Stimulated activated CD4-positive, alpha-beta T cell treated with anti-CD3 and anti-CD28 coated beads, TNF-alpha, amount 100 ng/mL, for 1 hour (primary cell): ENCODE measurements at places on chromosomes 1 and 21.

DNA sequence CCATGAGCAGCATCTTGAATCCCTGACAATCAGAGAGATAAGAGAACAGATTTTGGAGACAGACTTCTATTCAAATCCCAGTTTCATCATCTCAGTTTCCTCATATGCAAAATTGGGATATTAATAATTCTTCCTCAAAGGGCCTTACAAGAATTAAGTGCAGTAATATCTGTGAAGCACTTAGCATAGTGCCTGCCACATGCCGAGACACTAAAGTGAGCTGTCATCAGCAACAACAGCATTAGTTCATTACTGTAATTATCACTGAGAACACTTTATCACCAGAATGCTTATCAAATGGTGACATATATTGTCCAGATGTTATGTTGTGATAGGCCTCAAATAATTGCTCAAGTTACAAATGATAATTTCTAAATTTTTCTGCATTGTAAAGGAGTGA is 922 bp upstream of the FCRLB start:
- DNase-seq: no peak

GRCh38 chr1:108097018-108097417 is 103.1 kb downstream of the SLC25A24 start:
- no peak for DNase-seq

DNA sequence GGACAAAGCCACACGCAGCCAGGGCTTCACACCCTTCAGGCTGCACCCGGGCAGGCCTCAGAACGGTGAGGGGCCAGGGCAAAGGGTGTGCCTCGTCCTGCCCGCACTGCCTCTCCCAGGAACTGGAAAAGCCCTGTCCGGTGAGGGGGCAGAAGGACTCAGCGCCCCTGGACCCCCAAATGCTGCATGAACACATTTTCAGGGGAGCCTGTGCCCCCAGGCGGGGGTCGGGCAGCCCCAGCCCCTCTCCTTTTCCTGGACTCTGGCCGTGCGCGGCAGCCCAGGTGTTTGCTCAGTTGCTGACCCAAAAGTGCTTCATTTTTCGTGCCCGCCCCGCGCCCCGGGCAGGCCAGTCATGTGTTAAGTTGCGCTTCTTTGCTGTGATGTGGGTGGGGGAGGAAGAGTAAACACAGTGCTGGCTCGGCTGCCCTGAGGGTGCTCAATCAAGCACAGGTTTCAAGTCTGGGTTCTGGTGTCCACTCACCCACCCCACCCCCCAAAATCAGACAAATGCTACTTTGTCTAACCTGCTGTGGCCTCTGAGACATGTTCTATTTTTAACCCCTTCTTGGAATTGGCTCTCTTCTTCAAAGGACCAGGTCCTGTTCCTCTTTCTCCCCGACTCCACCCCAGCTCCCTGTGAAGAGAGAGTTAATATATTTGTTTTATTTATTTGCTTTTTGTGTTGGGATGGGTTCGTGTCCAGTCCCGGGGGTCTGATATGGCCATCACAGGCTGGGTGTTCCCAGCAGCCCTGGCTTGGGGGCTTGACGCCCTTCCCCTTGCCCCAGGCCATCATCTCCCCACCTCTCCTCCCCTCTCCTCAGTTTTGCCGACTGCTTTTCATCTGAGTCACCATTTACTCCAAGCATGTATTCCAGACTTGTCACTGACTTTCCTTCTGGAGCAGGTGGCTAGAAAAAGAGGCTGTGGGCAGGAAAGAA is 8.1 kb downstream of the PSRC1 start:
- no peak for DNase-seq

- no peak for DNase-seq
Observed at GRCh38 chr1:43305926-43306687, 5.3 kb downstream of the TIE1 start.

DNA sequence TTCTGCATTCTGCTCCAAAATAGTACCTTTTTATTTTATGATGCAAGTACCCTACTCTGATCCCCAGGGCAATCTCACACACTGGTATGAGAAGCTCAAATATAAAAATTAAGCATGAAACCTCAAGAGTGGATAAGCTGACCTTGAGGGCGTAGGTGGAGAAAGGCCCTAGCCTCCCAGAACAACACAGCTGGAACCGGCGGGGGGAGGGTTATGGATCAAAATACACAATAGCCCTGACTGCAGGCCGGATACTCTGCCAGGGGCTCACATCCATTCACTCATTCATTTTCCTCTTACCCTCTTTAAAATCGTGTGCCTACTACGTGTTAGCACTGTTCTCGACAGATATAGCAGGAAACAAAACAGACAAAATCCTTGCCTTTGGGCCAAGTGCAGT is 32.8 kb upstream of the ECE1 start:
- DNase-seq: no peak

DNA sequence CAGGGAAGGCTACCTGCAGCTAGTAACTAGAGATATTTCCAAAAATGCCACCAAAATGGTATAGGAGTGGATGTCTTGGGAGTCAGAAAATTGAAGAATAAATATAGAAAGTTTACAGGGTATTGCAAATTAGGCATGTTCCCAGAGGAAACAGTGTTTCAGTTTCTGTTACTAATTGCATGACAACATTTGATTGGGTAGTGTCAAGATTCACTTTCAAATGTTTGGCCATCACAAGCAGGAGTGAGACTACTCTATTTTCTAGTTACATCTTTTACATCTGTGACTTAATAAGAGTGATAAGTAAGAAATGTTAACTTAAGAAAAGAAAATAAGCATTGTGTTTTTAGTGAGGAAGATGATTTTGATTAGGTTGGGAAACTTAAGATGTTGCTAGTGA is 30.2 kb downstream of the AMY1C start:
- no peak for DNase-seq

- no peak for DNase-seq
Observed at GRCh38 chr1:241309651-241310050, 47.4 kb downstream of the RGS7 start.

DNA sequence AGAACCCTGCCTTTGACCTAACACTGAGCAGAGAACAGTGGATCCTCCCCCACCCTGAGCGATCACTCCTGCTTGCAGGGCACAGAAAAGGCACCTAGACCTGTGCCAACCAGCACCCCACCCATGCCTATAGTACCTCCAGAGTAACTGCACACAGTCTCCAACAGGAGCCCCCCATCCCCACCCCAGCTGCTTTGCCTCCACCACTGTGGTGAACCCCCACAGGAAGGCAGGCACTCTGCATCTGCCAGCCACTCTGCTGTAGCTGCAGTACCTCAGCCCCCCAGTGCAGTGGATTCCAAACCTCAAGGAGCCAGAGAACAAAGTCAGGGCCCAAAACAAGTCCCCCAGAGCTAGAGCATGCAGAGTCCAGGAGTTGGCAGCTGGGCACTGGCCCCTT is 10.7 kb downstream of the SPATC1L start:
- DNase-seq: no peak

- DNase-seq: no peak
Observed at GRCh38 chr1:31796707-31797106, 19.1 kb downstream of the SPOCD1 start.

- DNase-seq: no peak
Observed at GRCh38 chr1:159877695-159878444, 15.4 kb upstream of the VSIG8 start.

DNA sequence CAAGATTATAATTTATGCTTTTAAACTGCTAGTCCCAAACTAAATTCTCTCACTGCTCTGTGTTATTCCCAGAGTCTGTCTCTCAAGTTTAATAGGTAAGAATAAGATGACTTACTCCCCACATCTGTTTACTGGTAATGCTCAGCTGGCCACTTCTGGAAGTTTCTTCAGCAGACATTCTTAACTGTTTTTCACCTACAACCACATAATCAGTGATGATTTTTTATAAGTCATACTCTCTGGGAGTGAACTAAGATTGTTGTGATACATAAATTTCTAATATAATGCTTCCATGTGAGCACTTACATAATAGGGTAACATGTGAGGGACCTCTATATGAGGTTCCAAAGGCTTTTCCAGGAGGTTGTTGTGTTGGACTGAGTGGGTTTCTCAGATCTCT is 8.7 kb downstream of the SLAMF7 start:
- no peak for DNase-seq

- DNase-seq: no peak
Observed at GRCh38 chr1:205056188-205056611, 13.2 kb downstream of the CNTN2 start.

- DNase-seq: no peak
Observed at GRCh38 chr1:179921472-179921871, 33.1 kb upstream of the CEP350 start.

DNA sequence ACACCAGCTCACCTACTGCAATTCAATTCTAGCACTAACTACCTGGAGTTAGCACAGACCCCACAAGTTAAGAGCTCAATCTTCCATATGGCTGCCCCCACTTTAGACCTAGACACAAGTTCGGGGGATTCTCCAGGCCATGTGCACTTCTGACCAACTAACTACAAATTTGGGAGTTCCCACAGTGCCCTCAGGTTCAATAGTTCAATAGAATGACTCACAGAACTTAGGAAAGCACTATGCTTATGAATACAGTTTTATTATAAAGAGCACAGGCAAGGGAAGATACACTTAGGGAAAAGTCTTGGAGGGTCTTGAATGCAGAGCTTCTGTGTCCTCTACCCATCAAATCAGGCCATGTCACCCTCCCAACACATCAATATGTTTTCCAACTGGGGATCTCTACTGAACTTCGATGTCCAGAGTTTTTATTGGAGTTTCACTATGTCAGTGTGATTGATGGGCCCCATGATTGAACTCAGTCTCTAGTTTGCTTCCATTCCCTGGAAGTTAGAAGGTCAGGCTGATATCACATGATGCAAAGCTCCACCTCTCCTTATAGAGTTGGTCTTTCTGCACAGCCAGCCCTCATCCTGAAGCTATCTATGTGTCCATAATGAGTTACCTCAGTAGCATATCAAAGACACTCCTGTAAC is 46.1 kb downstream of the RAVER2 start:
- no peak for DNase-seq

DNA sequence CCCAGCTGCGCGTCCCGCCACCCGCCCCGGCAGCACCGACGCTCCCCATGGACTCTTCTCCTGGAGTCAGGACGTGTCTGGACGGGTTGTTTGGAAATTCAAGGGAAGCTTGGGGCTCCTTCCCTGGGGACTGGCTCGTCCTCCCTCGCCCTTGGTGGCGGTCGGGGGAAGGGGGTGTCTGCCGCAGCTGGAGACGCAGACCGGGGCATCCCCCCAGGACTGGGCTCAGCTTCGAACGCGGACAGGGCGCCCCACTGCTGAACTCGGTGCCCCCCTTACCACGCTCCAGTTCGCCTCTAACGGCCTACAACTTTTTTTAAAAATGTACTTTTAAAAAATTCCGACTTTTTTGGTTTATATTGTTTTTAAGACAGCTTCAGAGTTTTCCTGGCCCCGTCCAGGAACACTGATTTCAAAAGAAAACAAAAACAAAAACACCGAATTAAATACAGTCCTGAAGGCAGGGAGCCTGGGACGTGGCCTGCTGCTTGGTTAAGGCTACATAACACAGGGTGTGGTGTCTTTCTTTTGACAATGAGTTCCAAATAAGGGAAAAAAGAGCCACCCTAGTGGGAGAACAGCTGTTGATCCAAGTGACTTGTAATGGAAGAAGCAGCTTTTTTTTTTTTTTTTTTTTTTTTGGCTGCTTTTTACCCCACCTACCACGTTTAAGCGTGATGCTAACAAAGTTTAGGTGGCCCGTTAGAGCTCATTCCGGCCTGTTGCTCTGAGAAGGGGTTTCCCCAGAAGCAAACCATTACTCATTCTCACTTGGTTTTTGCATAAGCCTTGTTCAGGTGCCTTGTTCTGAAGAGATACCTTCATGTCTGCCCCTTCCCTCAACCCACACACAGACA is 862 bp upstream of the DIPK1A start:
- peak; percentile 33 for DNase-seq

DNA sequence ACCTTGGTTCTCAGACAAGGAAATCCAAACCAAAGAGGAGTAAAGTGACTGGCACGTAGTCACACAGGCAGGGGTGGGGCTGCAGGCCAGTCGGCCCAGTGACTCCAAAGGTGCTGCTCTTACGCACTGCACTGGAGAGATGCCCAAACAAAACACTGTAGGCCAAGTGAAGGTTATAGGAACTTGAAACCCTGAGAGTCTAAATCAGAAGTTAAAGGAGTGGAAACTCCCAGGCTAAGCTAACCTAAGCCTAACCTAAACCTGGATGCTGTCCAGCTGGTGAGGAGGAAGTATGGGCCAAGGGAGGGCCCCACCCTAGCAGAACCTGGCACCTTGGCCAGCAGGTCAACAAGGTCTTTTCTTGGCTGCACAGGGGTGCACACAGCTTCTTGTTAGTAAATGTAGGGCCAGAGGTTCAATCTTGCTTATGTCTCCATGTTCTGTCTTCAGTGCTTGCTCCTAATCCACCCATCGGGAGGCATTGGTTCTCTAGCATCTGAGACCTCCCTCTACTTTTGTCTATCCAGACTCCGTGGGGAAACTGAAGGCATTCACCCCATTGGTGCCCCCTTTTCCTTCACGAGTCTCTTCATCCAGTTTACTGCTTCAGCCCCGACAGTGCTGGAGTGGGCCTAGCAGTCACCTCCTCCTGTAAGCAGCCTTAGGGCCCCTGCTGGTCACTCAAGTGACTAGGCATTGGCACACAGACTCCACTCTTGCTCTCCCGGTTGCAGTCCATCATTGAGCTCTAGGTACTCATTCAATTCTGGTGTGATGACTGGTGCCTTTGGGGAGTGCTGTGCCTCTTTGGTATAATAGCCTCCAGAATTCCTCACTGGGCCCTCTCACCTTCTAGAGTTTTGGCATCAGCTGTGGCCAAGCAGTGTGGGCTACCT is 12.9 kb upstream of the TMEM125 start:
- DNase-seq: no peak

GRCh38 chr21:40208948-40209345 is 341.7 kb downstream of the PCP4 start:
- DNase-seq: no peak

DNA sequence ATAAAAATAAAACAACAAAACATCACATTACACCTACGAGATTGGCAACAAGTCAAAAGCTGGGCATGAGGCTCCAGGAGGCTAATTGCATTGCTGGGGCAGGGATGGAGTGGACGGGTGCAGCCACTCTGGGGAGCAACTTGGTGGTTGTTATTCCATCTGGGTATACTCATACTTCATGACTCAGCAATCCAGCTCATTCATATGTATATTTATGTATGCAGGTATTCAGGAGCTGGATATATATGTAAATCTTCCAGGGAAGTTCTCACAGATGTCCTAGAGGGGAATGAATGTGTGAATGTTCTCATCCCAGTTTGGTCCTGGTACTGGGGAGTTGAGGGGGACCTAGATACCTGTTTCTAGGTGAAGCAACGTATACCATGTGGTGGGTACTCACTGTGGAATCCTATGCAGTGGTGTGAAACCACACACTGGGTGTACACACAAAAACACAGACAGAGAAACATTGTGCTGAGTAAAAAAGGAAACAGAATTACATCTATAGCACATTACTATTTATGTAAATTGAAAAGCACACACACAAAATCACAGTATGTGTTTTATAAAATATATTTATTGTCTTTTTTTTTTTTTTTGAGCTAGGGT is 79.7 kb upstream of the RAB4A start:
- DNase-seq: no peak
